ENCODE measurements at places on chromosomes 16 and 17.

- no peak for DNase-seq
Observed at GRCh38 chr16:75572864-75573542, 6.8 kb downstream of the GABARAPL2 start.

GRCh38 chr17:57365420-57365819 lies 109.1 kb downstream of the MSI2 start:
- DNase-seq = no peak

- DNase-seq = no peak
Observed at GRCh38 chr17:77615703-77616253, 342.7 kb upstream of the TNRC6C start.

- no peak for DNase-seq
Observed at GRCh38 chr17:19242323-19242722, 5.2 kb downstream of the EPN2 start.

GRCh38 chr16:67975321-67976105 lies 4.8 kb downstream of the DPEP3 start:
- DNase-seq = no peak

DNA sequence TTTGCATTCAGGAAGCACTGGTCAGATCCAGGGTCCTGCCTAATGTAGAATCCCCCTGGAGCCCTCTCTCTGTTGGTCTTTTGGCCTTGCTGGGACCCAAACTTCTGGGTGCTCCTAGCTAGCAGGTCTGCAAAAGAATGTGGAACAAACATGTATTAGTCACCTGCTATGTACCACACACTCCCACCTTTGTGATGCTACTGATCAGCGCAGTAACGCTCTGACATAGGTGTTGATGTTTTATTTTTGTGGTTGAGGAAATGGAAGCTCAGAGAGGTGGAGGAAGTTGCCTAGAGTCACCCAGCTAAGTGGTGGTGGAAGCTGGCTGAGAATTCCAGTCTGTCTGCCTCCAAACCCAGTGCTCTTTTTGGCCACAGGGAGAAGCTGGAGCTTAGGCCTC lies 35.8 kb upstream of the LGALS9 start:
- DNase-seq = no peak

GRCh38 chr17:62823111-62823893 lies 15.2 kb upstream of the MARCHF10 start:
- DNase-seq = no peak

GRCh38 chr16:11610121-11610505 lies 23.4 kb upstream of the LITAF start:
- no peak for DNase-seq

DNA sequence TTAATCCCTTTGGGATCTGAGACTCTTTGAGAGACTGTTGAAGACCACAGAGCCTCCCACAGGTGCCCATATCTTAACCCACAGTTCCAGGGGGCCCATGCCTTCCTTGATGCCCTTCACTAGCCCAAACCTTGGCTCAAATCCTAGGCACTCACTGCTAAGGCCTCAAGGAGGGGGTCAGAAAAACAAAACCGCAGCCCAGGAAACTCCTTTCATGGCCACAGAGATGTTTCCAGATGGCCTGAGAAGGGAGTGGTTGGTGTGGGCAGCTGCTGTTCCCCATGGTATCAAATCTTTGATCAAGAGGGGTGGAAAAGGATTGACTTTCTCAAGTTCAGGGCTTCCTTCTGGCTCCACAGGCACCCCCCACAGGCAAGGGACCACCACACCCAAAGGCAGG lies 44.7 kb downstream of the CDH1 start:
- DNase-seq = no peak

GRCh38 chr16:85232369-85233142 lies 120.3 kb upstream of the CIBAR2 start:
- DNase-seq = no peak

GRCh38 chr17:77488531-77489238 lies 347.9 kb downstream of the SEC14L1 start:
- no peak for DNase-seq

- no peak for DNase-seq
Observed at GRCh38 chr17:70278844-70279462, 109.6 kb downstream of the KCNJ2 start.

DNA sequence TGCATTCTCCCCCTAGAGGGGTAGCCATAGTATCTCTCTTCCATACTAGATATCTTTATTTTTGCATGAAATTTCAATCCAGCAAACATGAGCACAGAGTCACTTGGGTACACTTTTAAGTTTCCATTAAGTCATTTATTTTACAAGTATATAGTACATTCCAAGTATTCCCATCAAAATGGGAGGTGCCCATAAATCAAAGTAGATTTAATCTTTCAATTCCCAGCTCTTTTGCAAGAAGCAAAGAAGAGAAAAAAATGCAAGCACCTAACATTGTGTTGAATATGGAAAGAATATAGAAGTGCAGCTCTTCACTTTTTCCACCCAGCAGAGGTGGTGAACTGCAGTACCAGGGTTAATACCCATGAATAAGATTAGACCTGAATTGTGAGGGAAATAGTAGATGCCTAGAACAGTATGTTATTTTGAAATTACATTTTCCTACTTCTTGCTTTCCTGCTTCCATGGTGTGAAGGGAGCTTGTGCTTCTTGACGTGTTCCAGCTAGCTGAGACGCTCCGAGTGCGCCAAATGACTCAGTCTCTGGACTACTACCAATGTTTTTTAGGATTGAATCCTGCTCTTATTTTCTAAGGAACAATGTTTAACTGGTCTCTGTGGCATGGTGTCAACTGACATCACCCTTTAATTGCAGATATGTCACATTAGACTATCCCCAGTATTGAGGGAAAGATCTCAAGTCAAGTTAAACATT lies 151.1 kb upstream of the MAF start:
- DNase-seq = no peak

DNA sequence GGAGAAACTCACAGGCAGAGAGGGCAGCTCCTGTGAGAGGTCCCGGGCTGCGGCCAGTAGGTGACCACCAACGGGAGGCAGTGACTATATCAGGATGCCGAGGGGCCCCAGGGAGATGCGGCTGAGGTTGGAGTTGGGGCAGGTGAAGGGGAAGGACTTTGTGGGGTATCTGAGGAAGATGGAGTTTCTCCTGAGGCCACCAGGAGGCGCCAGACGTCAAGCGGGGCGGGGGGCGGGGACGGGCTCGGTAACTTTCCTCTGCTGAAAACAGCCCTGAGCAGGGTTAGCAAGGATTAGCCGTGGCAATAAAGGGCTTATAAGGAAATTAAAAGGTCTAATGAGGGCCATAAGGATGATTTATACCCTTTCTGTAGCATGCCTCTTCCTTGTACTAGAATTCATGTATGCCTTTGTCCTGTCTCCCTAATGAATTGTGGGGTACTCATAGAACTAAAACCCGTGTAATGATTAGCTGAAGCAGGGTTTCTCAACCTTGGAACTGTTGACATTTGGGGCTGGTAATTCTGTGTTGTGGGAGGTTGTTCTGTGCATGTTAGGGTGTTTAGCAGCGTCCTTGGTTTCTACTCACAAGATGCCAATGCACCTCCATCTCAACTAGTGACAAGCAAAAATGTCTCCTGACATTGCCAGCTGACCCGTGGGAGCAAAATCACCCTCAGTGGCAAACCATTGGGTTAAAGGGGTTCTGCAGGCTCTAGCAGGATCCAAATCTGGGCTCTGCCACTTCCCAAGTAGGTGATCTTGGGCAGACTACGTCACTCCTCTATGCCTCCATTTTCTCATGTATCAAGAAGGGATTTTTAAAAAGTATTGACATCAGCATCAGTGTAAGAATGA lies 74.8 kb upstream of the GRIN2A start:
- no peak for DNase-seq

- DNase-seq = no peak
Observed at GRCh38 chr17:82175951-82176350, 36.7 kb downstream of the CCDC57 start.

- DNase-seq = no peak
Observed at GRCh38 chr16:53714205-53715022, 10.5 kb downstream of the FTO start.

GRCh38 chr16:76444832-76445231 lies 167.6 kb downstream of the CNTNAP4 start:
- no peak for DNase-seq

DNA sequence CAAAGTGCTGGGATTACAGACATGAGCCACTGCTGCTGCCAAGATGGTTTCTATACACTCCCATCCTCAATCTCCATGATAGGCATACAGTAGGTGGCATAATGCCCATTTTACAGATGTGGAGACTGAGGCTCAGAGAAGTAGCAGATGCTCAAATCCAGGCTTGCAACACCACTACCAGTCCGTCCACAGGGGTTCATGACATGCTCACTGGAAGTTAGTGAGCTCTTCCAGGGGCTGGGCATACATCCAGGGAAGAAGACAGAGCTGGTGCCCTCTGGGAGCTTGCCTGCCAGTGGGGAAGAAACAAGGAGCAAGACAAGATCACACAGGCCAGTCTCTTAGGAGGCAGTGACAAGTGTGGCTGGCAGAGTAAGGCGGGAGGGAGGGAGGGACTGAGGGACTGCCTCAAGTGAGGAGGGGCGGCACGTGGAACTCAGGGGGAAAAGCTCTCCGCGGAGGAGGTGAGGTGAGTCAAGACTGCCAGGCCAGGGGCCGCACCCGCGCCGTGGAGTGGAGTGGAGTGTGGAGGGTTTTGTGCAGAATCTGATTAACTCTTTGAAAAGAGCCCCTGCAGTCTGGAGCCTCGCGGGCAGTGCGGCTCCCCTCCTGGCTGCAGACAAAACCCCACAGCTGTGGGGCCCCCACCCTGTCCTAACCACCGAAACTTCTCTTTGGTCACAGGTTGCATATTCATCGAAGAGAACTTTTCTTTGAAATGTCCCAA lies 27.9 kb downstream of the SREBF1 start:
- DNase-seq = no peak

DNA sequence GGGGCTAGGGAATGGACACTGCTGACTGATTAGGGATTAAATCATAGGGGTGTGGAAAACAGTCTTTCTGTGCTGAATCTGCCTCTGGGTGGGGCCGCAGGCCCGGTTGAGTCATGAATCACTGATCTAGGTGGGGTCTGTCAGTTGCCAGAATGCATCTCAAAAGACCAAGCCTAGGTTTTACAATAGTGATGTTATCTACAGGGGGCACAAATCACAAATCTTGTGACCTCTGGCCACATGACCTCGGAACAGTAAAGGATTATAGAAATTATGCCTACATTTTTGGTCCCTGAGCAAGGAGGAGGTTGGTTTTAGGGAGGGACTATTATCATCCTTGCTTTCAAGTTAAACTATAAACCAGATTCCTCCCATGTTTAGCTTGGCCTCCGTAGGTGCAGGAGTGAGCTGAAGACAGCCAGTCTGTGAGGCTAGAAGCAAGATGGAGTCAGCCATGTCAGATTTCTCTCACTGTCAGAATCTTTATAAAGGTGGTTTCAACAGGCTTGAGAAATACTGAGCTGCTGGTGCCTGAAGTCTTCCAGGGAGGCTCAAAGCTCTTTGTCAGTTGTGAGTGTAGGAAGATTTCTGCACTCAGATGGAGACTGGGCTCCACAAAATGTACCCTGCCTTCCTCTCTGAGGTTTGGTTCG lies 12.9 kb downstream of the GNGT2 start:
- DNase-seq = no peak

DNA sequence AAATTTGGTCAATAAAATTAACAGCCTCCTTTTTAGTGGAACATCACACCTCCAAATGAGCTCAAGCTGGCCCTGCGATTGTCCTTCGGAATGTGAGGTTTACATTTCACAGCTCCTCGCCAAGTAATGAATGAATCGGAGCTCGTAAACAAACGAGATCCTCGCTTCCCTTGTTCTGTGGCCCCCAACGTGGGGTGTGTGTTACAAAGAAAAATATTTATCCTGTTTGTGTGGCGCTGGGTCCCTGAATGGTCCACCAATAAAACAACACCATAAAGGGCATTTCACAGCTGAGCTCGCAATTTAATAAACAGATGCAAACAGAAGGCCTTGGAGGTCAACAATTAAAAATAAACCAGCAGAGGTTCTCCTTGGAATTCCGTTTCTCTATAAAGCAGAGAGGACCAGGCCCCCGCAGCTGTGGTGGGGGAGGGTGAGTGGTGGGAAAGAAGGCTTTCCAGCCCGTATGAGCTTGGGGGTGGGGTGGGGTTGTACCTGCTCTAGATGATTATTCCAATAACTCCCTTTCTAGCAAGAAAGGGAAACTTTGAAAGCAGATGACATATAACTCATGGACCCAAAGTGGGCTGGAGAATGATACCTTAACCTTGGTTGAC lies 393.9 kb upstream of the SALL1 start:
- no peak for DNase-seq

DNA sequence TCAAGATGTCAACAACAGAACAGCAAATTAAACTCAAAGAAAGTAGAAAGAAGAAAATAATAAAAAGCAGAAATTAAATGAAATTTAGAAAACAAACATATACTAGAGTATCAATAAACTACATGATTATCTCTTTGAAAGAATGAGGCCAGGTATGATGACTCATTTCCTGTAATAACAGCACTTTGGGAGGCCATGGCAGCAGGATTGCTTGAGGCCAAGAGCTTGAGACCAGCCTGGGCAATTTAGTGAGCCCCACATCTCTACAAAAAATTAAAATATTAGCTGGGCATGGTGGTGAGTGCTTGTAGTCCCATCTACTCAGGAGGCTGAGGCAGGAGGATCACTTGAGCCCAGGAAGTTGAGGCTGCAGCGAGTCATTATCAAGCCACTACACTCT lies 232.5 kb downstream of the RAB11FIP4 start:
- DNase-seq = no peak

- no peak for DNase-seq
Observed at GRCh38 chr17:81391936-81392908, 3.0 kb upstream of the BAHCC1 start.

GRCh38 chr16:74035816-74036215 lies 260.8 kb upstream of the PSMD7 start:
- peak; percentile 16 for DNase-seq

- DNase-seq = peak; percentile 14
Observed at GRCh38 chr17:20908313-20909267, 134.2 kb downstream of the USP22 start.

- DNase-seq = no peak
Observed at GRCh38 chr17:49407086-49407485, 7.6 kb downstream of the PHB1 start.

DNA sequence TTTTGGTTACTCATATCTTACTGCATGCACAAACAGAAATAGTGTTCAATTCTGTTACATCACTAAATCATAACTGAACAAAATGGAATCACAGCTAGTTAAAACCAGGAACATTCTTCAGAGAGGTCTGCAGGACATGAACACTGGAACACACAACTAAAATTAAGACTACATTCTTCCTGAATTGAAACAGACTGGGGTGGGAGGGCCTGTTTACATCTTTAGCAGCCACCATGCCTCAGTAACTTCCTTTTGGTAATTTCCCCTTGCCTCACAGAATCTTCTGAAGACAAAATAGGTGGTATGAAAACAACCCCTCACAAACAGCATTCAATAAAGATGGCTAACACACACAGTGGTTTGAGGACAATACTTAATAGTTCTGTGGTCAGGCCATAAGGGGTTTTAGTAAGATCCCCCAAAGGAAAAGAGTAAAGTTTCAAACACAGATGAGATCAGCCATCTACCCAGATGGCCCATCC lies 6.5 kb downstream of the MARF1 start:
- DNase-seq = no peak

- DNase-seq = no peak
Observed at GRCh38 chr17:49459401-49459984, 35.6 kb upstream of the NGFR start.

Data from HFF-Myc (cell line).